ENCODE measurements at places on chromosomes 13 and 19.

- no peak for DNase-seq
These were observed 695.5 kb upstream of the MIR17HG start for GRCh38 chr13:90652036-90652435.

DNA sequence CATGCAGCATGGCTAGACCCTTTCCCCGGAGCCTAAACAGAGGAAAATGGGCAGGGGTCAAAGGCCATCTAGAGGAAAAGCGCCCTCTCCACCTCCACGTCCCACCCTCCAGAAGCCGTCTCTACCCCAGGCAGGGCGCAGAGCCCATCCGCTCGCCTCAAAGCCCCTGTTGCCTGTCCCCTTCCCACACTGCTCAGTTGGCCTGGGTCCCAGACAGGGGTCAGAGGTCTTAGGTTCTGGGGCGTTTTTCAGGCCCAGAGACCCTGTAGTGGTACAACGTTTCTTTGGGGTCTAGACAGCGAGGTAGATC lies 285 bp downstream of the TMEM143 start:
- DNase-seq: peak; percentile 66

- DNase-seq: no peak
These were observed 934 bp downstream of the KXD1 start for GRCh38 chr19:18558604-18559003.

GRCh38 chr13:110580800-110581199 lies 19.3 kb upstream of the RAB20 start:
- DNase-seq: no peak

DNA sequence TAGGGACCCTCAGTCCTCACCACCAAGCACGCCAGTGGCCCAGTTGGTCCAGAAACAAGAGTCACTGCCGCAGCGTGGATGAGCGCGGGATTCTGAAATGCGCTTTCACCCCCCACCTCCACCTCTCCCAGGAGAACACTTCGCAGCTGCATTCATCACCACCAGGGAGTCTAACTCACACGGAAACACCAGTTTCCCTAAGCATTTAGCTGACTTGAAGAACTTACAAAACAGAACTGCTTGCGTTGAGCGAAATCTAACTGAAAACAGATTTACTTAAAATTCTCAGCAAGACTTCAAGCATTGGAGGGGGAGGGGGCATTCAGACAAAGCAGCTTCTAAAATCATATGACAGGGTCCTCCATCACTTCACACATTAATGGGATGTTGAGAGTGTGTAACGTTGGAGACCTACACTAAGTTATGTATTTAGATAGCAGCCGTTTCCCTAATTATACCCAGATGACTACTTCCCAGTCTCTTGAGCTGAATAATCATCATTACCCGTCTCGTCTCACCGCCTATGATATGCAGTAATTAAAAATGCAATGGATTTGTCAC lies 258.2 kb upstream of the IRS2 start:
- DNase-seq: no peak

DNA sequence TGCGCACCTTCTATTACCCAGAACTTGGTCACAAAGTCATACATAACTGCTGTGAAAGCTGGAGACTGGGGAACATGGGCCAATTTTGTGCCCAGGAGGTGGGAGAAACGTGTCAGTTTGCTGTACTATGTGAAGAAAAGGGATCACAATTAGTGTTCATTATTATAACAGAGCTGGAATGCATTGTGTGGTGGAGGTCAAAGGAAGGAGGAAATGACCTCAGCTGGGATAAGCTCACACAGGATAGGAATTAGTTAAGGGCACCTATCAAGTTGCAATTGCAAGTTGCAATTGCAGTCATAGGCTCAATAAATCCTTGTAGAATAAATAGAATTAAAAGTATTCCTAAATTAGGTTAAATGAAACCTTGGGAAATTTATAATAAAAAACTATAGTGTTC lies 103.9 kb upstream of the OBI1 start:
- DNase-seq: no peak

DNA sequence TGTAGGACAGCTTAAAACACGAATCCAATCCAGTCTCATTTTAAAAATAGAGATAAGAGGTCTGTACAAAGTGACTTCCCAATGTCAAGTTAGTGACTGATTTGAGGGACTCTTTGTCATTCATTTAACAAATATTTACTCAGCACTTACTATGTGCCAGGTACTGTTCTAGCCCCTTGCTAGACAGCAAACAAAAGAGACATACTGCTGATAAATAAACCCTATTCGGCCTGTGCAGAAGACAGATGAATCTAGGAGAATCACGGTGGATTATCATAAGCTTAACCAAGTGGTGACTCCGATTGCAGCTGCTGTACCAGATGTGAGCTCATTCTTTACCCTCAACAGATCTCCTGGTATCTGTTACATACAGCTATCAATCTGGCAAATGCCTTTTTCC lies 6.4 kb upstream of the ELF1 start:
- no peak for DNase-seq

GRCh38 chr19:53642381-53643099 lies 10.7 kb downstream of the DPRX start:
- no peak for DNase-seq

DNA sequence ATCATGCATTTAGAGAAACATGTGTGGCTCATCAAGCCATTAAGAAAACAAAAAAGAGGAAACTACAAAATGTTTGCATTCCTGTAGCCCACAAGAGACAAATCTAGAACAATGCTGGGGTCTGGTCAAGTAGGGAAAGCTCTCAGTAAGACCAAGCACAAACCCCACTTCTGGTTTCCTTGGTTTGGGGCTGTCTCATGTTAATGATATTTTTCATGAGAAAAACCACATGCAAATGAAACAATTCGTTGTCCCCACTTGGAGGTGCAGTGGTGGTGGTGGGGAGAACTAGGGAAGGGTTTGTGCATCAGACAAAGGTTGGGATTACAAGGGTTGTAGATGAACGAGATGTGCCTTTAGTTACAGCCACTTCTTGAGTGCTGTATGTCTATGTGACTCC lies 7.0 kb upstream of the RB1 start:
- no peak for DNase-seq

GRCh38 chr19:30669329-30670010 lies 297.3 kb downstream of the ZNF536 start:
- peak; percentile 43 for DNase-seq

- no peak for DNase-seq
These were observed 53.0 kb downstream of the CHST8 start for GRCh38 chr19:33674626-33675367.

DNA sequence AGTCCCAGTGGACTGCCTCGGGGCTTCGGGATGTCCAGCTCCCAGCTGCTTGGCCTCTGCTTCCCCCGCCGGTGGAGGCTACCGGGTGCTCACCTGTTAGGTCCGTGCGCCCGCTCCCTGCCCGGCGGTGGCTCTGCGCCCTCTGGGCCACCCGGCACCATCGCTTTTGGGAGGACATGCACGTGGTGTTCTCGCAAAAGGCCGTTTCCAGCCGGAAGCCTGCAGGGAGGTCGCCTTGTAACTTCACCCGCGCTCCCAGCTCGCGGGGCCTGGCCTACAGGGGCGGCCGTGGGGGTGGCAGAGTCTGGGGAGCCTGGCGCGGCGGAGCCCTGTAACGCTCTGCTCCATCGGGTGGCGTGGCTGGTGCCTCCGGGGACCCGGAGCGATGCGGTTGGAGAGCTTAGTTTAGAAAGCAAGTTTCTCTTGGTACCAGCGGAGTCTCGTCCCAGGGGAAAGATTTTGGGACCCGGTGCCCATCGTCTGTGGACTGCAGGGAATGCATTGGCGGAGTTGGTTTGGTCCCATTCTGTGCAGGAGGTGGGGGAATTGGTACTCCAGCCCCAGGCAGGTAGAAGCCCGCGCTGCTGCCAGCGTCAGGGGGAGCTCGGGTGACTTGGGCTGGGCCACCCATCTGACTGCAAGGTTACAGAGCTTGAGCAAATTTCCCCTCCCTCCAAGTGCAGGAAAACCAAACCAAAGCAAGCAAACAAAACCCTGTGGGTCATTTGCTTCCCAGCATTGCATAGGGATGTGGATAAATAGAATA lies 673 bp downstream of the SPATA13 start:
- peak; percentile 79 for DNase-seq

- no peak for DNase-seq
These were observed 60.9 kb downstream of the THSD1 start for GRCh38 chr13:52345048-52345447.

DNA sequence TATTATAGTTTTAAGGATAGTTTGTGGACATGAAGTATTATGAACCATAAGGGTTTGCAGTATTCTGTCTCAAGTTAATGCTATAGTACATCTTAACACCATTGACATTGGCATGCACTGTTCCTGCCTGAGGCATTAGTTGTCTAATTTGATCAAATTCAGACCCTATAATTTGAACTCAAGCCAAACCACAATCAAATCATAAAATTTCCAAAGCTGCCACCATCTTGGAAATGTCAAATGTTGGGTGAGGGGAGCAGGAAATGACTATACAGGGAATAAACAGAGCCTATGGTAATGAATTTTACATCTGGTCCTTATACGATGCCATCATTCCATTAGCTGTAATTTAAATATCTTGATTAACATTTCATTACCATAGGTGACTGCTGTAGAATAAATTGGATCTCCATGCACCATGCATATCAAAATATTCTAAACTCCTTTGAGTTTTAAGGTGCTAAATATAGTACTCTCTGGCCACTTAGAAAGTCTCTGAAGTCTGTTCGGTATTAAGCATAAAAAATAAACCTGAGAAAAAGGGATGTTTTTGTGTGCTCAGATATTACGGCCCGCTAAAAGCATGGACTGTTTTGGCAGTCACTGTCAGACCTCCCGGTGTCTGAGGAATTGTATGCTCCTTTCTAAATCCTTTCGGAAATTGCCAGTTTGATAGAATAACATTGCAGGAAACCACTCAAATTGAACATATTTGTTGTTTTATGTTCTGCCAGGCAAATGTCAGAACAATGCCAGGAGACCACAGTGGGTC lies 257.7 kb downstream of the SPRY2 start:
- DNase-seq: no peak

GRCh38 chr19:6041071-6041470 lies 63.1 kb upstream of the RANBP3 start:
- DNase-seq: no peak

GRCh38 chr13:103156346-103156998 lies 90.3 kb upstream of the SLC10A2 start:
- no peak for DNase-seq

DNA sequence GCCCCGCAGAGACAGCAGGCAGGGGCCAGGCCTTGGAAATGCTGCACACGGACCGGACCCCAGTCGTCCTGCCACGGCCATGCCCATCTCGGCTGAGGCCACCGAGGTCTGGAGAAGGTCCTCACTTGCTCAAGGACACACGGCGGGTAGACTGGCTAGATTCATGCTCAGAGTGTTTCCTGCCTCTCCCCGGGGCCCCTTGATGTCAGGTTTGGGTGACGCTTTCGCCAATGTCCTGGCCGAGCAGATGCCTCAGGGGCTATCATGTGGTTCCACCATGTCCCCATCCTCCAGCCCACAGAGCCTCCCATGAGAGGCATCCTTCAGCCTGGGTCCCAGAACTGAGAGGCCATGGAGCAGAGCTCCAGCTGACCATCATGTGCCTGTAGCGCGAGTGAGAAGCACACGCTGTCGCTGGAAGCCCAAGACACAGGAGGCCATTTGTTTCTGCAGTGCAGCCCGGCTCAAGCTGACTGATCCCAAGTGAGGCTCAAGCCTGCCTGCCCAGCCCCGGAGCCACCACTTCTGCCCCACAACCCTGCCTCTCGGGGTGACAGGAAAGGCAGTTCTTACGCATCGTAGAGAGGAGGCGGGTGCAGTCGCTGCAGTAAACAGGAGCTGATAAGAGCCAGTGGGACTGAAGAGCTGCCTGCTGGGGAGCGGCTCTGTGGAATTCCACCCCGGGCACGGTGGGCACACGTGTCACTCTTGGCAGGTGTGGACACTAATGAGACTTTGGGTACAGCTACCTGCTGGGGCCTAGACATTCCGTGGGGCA lies 53.9 kb upstream of the GAS6 start:
- DNase-seq: no peak

DNA sequence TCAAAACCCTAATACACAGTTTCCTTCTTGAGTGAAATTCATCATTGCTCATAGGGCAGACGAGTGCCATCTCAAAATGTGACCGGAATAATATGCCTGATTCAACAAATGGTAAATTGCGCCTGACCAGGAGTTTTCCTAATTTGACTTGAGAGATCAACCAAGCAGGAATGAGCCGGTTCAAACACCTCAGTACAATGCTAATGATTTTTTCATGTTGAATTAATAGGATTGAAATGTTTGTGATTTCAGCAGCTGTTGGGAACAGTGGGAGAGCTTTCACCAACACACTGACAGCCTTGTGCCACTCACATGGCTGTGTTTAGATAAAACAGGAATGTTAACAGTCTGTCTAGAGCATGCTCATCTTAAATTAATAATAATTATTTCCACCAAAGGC lies 484.8 kb downstream of the PCDH9 start:
- peak; percentile 48 for DNase-seq

DNA sequence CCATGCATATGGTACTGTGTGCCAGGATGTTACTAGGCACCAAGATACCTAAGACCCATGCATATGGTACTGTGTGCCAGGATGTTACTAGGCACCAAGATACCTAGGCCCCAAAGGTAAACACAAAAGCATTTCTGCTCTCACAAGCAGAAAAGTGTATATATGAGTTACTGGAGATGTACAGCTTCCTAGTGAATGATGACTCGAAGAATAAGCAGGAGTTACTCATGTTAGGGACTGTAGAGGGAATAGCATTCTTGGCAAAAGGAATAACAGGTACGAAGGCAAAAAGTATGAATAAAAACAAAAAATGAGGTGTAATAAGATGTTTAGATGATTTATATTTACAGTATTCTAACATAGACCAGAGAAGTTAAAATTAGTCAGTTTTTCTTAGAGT lies 383.7 kb downstream of the DIAPH3 start:
- no peak for DNase-seq

GRCh38 chr19:46240693-46241092 lies 11.2 kb downstream of the IGFL1 start:
- DNase-seq: no peak

GRCh38 chr13:111286749-111287148 lies 33.7 kb upstream of the TEX29 start:
- no peak for DNase-seq

- DNase-seq: no peak
These were observed 79.9 kb upstream of the ABCC4 start for GRCh38 chr13:95381212-95381527.

- DNase-seq: no peak
These were observed 528.3 kb upstream of the ATXN8OS start for GRCh38 chr13:69579351-69579750.

- no peak for DNase-seq
These were observed 154.1 kb downstream of the ATP8A2 start for GRCh38 chr13:25525884-25526283.

DNA sequence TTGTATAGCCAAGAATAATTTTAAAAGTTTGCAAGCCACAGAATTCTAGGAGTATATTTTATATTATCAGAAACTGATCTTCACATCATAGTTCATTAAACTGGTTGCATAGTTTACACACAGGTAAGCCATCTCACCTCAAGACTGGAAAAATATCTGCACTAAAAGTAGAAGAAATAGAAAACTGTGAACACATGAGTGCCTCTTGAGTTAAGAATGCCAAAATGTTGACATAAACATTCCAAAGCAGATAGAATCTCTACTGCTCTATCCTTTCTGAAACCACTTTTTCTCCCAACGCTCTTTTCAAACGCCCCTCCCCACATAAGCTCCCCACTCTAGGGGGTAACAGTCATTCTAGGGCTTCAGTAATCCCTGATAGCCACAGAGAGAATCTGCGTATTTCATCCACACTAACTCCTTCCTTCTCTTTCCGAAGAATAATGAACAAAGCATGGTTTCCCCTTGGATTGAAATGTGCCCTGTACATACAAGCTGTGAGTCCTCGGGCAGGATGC lies 201.5 kb downstream of the IRS2 start:
- DNase-seq: no peak

Data from NCI-H748 treated with DMSO at 0.1 percent for 48 hours (cell line).